ENCODE measurements at places on chromosomes 11 and 22.

- no peak for DNase-seq
Measured at GRCh38 chr11:31487848-31488247, 21.6 kb downstream of the IMMP1L start.

DNA sequence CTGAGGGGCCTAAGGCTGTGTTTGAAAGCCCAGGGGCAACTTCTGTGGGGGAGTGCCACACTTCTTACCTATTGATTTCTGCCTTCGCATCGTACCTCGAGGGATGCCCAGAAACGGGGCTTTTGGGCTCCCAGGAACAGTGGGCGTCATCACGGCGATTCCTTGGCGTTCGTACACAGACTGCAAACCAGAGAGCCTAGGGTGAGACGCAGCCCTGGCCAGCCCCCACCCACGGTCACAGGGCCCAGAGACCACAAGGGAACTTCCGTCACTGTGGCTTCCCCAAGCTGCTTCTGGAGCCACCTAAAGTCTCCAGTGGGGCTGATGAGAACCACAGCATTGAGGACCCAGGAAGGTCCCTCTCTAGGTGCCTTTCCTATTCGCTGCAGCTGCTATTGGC lies 91.9 kb downstream of the CTTN start:
- DNase-seq: peak; percentile 66

DNA sequence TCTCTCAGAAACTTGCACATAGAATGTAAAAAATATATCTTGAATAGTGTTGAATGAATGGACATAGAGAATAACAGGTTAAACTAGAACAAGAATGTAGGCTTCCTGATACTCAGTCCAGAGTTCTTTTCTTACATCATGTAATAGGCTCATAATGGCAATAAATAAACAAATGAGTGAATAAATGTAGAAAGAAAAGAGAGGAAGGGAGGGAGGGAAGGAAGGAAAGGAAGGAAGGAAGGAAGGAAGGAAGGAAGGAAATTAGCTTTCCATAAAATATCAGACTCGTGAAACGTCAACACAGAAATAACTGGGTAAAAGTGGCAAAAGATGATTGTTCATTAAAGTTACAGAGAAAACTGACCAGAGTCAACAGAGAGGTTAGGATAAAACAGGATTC lies 2001.0 kb downstream of the LRRC4C start:
- no peak for DNase-seq

- DNase-seq: no peak
Measured at GRCh38 chr11:62105667-62106191, 18.1 kb upstream of the INCENP start.

- no peak for DNase-seq
Measured at GRCh38 chr22:22550789-22551434, 8.2 kb downstream of the PRAME start.

All from GM10248 (cell line).